Inflammatory macrophage treated with lipopolysaccharide for 4 hours (primary cell): ENCODE measurements at places on chromosomes 5 and 9.
A peak's percentile ranks its signal among the peaks of the same experiment; 100 is the strongest.

GRCh38 chr5:178519155-178519554, 71.0 kb downstream of the COL23A1 start:
- no peak for DNase-seq

- DNase-seq, result no peak
Observed at GRCh38 chr5:10903786-10904560, 142.9 kb upstream of the DAP start.

- no peak for DNase-seq
Observed at GRCh38 chr5:61048534-61048933, 103.5 kb downstream of the NDUFAF2 start.

- DNase-seq, result no peak
Observed at GRCh38 chr9:114220061-114220541, 64.8 kb downstream of the COL27A1 start.

GRCh38 chr5:101877451-101877850, 418.6 kb downstream of the SLCO4C1 start:
- no peak for DNase-seq

- DNase-seq, result no peak
Observed at GRCh38 chr5:96326902-96327301, 106.1 kb downstream of the PCSK1 start.

DNA sequence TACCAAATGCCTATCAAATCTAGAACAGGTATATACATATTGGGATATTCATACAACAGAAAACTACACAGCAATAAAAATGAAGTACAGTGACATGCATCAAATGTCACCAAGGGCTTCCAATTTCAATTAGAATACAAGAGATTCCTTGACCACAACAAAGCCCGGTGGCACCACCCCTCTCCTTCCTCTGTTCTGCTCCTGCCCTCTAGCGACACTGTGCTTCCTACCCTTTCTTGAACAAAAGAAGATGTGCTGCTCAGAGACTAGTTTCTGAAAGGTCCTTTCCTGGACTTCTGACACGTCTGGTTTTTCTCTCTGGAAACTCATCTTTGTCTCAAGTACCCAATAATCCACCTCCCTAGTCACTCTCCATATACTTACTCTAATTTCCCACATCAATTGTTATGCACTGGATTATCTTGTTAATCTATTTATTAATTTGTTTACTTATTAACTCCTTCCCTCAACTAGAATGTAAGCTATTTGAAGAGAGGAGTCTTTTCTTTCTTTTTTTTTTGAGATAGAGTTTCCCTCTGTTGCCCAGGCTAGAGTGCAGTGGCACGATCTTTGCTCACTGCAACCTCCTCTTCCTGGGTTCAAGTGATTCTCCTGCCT, 70.4 kb upstream of the CTSV start:
- DNase-seq, result peak; percentile 47

- no peak for DNase-seq
Observed at GRCh38 chr5:144503123-144503522, 332.4 kb downstream of the KCTD16 start.

GRCh38 chr9:111120526-111120925, 82.3 kb upstream of the LPAR1 start:
- no peak for DNase-seq

DNA sequence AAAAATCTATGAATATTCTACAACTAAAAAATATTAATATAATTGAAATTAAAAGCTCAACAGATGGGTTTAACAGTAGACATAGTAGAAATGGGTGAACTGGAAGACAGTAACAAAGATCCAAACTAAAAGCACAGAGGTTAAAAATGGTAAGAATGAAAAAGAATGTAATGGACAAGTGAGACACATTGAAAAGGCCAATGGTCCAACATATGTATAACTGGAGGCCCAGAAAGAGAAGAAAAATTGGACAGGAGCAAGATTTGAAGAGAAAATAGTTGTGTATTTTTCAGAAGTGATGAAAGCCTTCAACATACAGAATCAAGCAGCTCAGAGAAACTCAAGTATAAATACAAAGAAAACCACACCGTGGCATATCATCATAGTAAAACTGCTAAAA, 58.6 kb downstream of the PCDHGC5 start:
- no peak for DNase-seq

DNA sequence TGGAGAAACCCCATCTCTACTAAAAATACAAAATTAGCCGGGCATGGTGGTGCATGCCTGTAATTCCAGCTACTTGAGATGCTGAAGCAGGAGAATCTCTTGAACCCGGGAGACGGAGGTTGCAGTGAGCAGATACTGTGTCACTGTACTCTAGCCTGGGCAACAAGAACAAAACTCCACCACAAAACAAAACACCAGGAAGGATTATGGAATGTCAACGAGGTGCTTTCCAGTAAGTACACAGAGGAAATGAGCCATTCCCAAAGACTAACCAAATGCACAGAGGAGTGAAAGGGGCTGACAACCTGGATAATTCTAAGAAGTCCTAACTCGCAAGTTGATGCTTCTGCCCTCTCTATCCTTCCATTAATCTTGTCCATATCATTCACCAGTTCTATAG, 126.1 kb upstream of the RETREG1 start:
- DNase-seq, result no peak

DNA sequence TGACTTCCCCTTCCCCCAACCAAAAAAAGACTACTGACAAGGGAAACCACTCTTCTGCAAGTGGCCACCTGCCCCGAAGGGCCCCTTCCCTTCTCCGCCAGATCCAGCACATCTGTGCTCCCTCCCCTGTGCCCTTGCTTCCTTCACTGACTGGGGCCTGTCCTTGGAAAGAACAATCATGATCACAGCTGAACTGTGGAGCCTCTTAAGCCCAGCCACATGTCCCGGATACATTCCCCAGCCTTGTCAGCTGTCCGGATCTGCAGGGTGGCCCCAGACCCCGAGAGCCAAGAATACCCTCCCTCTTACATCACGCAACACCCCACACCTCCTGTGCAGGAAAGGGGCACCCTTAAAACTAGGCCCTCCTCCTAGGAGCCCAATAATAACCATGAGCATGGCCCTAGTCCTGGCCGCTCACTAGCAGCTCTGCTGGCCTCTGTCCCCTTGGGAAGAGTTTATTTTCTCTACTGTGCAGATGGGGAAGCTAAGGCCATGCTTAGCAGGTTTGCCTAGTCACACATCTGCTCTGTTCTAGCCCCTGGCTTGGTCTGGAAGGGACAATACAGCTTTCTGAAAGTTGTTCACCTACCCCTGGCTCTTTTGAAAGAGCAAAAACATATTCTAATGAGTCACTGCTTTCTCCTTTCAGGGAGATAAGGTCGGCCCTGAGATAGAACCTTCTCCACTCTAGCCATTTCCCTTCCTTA, 3.8 kb downstream of the SPRY4 start:
- no peak for DNase-seq

DNA sequence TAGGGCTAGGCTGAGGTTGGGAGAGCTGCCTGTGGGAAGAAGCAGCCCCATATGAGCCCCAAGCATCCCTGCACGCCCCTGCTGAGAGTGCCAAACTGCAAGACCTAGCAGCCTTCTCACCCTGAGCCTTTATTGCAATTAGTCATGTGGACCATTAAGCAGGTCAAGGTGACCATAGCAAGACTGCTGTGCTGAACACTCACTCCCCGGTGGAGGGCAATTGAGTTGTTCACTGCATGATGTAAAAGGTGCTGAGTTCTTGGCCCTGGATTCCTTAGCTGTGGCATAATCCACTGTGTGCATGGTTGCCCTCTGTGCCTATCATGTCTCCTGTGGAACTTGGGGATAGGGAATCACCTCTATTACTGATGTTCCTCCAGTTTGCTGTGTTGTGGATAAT, 131.1 kb downstream of the FOXD1 start:
- DNase-seq, result no peak

DNA sequence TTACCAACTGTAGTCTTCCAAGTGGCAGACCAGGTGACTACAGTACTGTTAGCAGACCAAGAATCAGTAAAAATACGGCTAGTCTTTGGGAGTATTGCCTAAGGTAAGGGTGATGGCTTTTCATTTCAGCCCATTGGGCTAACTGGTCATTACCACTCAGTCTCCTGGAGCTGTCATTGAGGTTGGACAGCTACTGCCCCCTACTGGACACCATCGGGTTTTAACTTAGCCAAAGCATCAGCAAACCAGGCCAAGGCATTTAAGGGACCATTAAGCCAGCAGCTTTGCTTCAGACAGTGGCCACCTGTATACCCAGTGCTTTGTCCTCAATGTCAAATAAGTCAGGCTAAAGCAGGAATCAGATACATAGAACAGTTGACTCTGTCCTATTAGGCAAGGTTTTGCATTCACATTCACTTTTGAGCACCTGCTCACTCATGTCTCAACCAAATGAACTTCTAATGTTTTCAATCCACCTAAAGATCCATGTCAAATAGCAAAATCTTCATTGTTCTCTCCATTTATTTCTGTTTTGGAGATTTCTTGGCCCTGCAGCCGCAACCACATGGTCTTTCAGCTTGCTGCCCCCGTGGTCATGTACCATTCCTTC, 117.2 kb downstream of the INVS start:
- DNase-seq, result peak; percentile 70

GRCh38 chr5:136199408-136199807, 6.4 kb upstream of the SMIM32 start:
- DNase-seq, result no peak

DNA sequence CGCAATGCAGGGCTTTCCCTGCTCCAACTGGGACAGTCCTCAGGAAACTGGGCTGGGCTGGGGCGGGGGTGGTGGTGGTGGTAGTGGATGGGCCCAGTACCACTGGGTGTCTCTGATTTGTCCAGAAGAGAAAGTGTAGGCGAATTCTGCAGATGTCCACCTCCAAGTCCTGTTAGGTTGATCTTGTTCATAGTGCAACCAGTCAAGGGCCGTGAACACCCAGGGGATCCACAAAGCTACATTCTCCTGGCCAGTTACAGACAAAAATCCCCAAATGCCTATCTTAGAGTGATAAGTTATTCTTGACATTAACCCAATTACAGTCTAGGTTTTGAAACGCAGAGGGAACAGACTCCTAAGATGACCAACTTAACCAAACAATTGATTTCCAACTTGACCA, 97.5 kb upstream of the SHB start:
- DNase-seq, result no peak

GRCh38 chr5:55625589-55625909, 86.6 kb downstream of the SLC38A9 start:
- no peak for DNase-seq

DNA sequence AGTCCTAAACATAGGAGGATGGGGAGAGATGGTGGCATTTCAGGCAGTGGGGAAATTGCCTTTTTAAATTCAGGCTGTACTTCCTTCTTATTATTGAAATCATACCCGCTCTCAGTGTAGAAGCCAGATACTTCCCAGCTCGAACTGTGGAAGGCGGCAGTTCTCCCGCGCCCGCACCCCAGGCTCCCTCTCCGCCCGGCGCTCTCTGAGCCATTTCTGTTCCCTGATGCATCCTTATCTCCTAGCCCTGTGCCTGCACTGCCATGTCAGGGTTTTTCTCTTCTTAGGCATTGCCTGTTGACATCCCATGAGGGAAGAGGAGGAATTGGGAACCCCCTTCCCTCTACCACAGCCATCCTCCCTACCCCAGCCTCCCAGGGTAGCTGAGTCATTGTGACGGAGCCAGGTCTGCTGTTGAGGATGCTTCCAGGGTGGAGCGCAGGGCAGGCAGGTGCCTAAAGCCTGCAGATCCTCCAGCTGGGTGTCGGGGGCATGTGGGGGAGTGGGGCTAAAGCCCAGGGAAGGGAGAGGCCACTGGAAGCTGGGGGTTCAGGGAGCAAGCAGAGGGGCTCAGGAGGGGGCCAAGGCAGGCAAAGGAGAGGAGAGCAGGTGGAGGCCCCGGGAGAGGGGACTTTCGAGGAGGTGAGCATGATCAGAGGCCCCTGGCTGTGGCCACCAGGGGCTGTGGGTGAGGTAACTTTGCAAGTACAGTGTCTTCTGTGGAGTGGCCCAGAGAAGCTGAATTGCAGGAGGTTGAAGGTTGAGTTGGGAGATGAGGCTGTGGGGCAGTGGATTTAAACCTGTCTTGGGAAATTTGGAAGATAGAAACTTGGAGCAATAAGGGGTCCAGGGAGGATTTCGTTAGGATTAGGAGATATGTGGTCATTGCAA, 16.2 kb downstream of the LAMC3 start:
- no peak for DNase-seq

DNA sequence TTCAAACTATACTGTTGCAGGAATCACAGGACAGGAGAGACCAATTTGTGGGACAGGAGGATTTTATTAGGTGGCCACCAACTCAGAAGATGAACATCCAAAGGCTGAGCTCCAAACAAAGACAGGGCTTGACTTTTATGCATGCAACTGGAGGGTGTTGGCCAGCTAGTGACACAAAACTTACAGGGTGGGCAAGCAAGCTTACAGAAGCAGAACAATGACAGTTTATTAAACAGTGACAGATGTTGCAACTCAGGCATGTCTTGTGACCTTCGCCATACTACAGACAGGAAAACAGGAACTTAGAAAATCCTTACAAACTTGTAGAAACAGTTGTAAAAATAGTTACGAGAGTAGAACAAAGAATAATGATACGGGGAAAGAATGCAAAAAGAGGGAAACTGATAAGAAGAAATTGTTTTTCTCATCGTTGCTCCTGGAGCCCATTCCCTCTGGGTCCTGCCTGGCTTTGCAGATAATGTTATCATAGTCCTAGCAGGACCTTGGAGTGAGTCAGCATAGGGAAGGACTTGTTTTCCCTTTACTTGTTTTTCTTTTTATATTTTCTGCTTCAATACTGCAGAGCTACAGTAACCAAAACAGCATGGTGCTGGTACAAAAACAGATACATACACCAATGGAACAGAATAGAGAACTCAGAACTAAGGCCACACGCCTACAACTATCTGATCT, 2083.0 kb upstream of the ACO1 start:
- peak; percentile 84 for DNase-seq

GRCh38 chr9:89356782-89357181, 38.5 kb downstream of the SECISBP2 start:
- DNase-seq, result no peak

- DNase-seq, result no peak
Observed at GRCh38 chr5:1967736-1968135, 85.0 kb upstream of the IRX4 start.

- DNase-seq, result no peak
Observed at GRCh38 chr5:50923768-50924494, 257.5 kb downstream of the PARP8 start.

DNA sequence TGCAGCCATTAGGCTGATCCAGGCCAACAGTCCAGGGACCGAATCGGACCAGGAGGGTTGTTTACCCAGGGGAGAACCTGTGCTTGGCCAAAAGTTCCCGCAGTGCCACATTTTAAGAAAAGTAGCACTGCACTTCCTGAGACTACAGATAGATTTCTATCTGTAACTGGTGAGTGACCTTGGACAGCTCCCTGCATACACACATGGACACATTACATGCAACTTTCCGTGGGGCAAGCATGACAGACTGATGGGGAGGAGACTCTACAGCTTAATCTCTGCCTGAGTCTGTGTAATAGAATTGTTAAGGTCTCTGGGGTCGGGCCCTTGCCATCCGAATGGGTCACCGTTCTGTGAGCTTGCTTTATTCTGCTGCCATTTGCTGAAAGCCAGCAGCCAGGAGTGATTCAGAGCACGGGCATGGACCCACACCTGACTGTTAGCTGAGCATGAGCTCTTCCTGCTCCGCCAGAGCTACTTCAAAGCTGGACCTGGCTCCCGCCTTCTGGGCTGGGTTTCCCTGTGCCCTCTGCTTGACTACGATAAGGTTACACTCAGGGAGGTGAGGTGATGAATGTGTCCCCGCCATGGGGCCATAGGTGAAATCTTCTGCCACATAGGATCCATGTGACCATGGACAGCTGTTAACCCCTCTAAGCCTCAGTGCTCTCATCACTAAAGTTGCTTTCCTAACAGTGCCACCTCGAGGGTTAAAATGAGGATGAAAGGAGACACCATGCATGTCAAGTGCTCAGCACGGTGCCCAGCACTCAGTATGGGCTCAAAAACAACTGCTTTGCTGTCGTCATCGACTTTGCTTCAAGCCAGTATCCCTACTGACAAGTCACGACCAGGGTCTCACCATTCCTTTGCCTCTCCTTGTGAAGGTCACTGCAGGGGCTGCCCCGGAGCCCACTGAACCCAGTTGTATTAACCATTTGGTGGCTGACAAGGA, 200.0 kb downstream of the MELK start:
- no peak for DNase-seq
